NCI-H526 treated with DMSO at 0.1 percent for 48 hours (cell line): ENCODE measurements at places on chromosomes 6 and 20.

DNA sequence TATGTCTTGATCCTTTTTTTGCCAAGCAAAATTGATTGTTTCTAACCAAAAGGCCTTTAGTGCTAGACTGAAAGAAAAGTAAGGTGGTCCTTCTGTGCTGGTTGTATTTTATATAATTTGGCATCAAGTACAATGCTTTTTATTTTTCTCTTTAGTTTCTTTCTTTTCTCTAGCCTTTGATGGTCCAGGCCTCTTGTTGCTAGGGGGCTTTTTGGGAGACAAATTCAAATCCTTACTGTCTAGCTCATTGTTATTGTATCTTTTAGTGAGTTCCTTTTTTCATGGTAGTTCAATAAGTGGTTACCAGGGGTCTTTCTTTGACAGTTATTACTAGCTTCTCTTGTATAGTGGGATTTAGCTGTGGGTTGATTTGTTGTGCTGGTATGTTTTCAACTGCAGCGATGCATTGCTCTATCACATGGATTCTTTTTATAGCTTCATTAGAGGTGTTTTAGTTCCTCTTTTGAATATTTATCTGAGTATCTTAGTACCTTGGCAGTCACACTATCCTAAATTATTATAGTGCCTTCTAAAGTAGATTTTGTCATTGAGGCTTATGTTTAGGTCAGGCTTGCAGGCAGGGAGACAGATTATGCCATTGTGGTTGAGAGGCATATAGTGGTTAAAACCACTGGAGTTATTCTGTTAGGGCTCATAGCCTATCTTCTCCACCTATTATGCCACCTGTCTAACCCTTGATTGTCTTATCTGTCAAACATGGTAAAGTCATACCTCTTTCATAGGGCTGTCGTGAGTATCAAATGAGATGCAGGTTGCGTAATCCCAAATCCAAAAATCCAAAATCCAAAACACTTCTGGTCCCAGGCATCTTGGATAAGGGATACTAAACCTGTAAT lies 49.5 kb downstream of the KCNS1 start:
- DNase-seq: no peak

- DNase-seq: no peak
These were observed 44.6 kb downstream of the JPH2 start for GRCh38 chr20:44142413-44142812.

DNA sequence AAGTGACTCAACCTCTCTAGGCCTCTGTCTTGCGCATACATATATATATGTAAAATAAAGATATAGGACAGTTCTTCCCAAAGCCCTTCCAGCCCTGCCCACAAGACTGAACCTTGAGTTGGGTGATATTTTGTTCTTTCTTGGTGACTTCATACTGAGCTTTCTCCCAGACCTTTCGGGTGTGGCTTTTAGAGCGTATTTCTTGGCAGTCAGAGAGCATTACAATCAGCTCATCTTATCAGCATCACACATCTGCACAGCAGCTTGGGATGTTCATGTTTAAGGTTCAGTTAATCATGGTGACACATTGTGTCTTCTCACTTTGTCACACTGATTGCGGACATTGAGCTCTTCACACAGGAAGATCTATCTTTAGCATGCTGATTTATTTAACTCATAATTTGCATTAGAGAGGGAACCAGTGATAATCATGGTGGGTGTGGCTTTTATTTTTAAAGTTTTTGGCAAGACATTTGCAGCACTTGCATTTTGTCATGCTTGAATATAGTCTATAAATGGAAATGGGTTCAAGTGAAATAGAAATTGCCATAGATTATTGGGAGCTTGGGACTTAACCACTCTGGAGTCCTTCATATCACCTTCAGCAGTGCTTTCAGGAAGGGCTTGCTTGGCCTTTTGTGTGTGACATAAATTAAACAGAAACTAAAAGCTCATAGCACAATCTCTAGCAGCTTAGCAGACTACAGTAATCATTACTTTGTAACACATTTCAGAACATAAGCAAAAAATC lies 8.3 kb downstream of the KIF3B start:
- DNase-seq: no peak

DNA sequence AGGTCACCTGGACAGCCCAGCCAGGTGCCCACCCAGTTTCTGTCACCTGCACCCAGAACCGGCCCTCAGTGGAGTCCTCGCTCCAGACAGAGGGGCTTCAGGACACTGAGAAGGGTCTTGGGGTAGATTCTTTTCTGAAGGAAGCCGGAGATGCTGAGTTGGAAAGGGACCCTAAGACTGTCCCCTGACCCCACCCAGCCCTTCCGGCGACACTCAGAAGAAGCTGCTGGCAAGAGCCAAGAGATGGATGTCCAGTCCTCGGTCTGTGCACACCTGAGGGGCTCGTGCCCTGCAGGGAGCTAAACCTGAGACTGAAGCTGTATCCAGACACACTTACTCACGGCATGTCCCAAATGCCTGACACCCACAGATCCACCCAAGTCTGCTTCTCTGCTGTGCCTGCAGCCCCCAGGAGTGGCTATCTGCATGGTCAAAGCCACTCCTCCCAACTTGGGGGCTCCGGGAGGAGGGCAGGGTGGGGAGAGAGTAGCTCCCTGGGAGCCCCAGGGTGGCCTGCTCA lies 20.2 kb downstream of the NTSR1 start:
- DNase-seq: no peak

DNA sequence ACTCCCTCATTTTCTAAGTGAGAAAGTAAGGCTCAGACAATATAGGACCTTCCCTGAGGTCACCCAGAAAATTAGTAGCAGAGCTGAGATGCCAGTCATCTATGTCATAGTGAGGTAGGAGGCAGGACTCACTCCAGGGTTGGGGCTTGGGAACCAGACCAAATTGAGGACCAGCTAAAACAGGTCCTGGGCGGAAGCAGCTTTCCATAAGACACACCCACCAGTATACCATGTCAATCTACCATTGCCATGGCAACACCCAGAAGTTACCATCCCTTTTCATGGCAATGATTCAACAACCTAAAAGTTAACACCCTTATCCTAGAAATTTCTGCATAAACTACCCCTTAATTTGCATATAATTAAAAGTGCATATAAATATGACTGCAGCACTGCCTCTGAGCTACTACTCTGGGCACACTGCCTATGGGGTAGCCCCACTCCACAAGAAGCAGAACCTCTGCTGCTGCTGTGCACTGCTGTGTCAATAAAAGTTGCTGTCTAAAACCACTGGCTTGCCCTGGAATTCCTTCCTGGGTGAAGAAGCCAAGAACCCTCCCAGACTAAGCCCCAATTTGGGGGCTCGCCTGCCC lies 30.3 kb upstream of the OCSTAMP start:
- no peak for DNase-seq

- DNase-seq: no peak
These were observed 24.5 kb downstream of the NDUFAF5 start for GRCh38 chr20:13809373-13809772.

GRCh38 chr20:14245368-14245970 lies 91.9 kb downstream of the FLRT3 start:
- no peak for DNase-seq

DNA sequence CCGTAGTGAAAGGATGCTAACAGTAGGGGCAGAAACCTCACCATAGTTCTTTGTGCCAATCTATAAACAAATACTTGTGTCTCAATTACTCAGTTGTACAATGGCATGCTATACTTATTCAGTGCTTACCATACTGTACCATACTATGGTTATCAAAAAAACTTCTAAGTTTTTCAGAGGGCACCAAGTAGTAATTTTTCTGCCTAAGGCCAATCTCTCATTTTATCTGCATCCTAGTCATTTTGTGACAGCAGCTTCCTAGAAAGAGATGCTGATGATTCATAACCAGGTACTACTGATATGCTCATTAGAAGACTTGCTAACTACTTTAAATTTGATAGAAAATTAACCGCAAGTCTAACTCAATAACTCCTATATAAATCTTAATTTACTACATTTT lies 42.9 kb downstream of the TMEM244 start:
- no peak for DNase-seq
